ENCODE measurements at places on chromosomes 4 and X.

- DNase-seq = no peak
Observed at GRCh38 chr4:67325791-67326190, 219.5 kb downstream of the CENPC start.

DNA sequence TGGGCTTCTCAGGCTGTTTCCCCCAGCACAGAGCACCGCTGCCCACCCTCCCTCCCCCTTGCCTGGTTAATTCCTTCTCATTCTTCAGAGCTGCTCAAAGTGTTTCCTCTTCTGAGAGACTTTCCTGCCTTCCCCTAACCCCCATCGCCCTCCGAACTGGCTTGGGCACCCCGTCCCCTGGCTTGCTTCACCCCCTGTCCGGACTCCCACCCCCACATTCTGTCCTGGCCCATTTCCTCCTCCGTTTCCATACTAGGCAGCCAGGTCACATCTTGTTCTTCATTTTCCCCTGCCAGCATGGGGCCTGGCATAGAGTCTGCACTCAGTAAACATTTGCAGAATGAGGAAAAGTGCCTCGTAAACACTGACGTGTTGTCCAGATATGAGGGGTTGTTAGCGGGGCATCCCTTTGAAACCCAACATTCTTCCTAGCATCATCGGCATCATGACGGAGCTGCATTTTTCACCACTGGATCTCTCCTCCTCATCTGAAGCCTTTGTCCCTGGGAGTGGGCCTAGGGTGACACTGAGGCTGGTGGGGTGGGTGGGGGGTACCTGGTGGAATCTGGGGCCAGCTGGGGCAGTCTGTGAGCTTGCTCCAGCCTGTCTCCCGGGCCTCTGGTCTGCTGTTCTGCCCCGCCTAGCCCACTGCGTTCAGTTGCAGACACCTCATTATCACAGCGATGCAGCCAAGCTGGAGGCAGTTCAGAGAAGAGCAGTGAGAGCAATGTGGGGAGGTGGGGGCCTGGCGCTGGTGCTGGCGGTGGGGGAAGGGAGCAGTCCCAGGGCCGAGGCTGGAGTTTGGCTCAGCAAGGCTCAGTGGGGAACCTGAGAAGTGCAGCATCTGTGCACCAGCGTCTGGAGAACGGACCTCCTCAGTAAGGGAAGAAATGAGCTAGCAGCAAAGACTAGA lies 149.4 kb upstream of the PJA1 start:
- peak; percentile 52 for DNase-seq

GRCh38 chr4:163958751-163959150 lies 464.3 kb downstream of the TMA16 start:
- DNase-seq = no peak

DNA sequence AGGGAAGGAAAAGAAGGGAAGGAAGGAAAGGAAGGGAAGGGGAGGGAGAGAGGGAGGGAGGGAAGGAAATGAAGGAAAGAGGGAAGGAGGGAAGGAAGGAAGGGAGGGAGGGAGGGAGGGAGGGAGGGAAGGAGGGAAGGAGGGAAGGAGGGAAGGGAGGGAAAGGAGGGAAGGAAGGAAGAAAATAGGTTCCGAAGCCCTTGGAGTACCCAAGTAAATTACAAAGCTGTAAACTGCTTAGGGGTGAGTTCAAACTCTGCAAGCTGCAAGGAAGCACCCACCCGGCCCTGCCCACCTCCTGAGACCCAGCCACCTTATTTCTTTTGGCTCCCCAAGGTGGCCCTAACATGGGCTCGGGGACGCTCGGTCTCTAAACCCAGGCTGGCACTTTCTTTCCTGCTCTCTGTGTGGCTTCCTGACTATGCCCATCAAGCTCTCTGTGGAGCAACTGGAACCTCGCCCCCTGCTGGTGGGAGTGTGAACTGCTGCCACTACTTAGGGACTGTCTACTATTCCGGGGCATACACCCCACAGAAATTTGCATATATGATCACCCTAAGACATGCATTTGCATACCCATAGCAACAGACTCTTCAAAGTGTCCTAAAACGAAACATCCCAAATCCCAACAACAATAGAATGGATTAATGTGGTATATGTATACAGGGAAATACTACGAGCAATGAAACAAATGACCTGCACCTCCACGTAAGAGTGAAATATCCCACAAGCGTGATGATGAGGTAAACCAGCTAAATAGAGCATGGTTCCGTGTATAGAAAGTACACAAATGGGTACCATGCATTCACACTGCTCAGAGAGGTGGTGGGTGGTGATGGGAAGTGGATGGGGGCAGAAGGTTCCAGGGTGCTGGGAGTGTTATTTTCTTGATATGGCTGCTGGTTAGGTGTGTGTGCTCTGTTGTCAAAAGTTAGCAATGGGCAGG lies 151.7 kb upstream of the TBL1X start:
- DNase-seq = peak; percentile 77

DNA sequence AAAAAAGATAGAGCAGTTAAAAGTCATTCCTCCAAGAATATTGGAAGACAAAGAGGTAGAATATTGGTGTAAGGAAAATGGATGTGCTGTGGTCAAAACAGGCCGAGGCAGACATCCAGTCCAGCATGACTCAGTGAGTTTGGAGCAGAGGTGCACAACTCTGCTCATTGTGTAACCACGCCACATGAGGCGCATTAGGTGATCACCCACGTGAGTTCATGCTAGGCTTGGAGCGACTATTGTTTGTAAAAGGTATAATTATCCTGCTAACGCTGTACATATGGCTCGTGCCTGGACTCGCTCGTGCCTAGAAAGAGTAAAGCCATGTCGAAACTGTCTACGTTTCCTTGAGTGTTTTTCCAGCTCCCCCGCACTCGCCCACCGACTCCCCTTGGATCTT lies 23.9 kb downstream of the C4orf54 start:
- DNase-seq = no peak

- DNase-seq = no peak
Observed at GRCh38 chr4:74559853-74560252, 114.9 kb downstream of the AREG start.

GRCh38 chrX:112766774-112767173 lies 73.9 kb downstream of the AMOT start:
- no peak for DNase-seq

GRCh38 chrX:43002526-43003203 lies 224.7 kb upstream of the PPP1R2C start:
- no peak for DNase-seq

- DNase-seq = no peak
Observed at GRCh38 chr4:183355405-183355804, 33.2 kb upstream of the CLDN24 start.

- no peak for DNase-seq
Observed at GRCh38 chrX:107971636-107972035, 10.5 kb downstream of the TEX13B start.

GRCh38 chr4:77994194-77994721 lies 62.9 kb upstream of the FRAS1 start:
- peak; percentile 73 for DNase-seq

- DNase-seq = no peak
Observed at GRCh38 chr4:176186671-176187395, 8.6 kb downstream of the SPATA4 start.

DNA sequence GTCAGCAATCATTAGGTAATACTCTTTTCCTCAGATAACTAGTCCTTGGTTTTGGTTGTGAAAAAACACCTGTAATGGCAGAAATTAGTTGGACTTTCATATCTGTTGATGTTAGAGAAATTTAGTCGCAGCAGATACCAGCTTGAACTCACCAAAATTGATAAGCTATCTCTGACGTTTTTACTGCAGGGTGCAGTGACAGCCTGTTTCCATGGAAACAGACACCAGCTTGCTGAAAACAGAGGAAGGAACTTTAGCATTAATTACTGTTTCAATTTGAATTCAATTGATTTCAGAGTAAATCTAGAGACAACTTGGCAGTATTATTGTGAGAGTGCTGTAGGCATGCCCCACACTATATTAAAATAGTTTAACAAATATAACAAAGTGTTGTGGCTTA lies 246.5 kb downstream of the PPP1R2C start:
- DNase-seq = no peak

GRCh38 chr4:49002931-49003330 lies 16.9 kb downstream of the CWH43 start:
- DNase-seq = no peak

DNA sequence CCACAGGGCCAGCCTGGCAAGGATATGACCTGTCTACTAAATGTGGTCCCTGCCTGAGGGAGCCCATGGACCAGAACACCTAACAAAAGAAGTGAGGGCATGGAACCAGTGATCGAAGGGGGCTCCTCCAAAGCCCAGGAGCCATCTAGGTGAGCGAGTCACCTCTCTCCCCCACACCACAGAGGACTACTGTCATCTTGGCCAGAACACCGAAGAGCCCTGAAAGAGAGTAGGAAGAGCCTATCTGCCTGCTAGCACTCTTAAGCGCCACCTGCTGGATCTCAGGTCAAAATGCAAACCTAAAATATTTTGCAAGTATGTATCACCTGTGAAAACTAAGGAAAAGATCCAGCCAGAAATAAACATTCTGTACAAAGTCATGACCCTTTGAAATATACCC lies 137.9 kb upstream of the ZXDB start:
- DNase-seq = peak; percentile 4

DNA sequence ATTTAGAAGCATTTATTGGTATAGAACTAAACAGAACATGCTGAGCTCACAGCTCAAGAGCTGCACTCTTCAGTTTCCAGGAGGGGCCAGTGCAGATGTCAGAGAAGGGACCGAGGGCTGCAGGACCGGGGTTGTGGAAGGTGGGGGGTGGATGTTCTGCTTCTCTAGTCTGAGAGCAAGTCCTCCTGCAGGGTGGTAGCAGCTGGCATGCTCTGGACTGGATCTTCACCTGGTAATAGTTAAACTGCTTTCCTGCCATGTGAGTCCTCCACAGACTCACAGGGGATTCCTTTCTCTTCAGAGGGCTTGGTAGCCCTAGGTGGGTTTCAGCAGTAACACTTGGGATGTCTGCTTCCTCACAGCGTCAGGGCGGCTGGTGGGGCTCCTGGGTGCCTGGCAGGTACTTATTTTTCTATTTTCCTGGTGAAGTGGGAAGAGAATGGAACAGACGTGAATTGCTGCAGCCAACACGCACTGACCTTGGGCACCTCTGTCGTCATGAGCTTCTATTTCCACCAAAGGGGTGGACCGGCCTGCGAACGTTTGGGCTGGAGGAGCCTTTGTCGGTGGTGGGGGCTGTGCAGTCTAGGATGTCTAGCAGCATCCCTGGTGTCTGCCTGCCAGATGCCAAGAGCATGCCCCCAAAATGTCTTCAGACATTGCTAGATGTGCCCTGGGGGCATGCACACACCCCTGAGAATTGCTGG lies 2.5 kb downstream of the MAEA start:
- DNase-seq = no peak

Measured in H7 (cell line).